Muscle of back (tissue), 13 donors: ENCODE measurements at places on chromosomes 2 and 18.

- DNase-seq: peak; percentile 87
Measured at GRCh38 chr18:58501066-58501896, 127.6 kb downstream of the ALPK2 start.

GRCh38 chr18:23493654-23494053 is 9.7 kb upstream of the RMC1 start:
- no peak for DNase-seq

GRCh38 chr18:40440088-40440487 is 1514.9 kb upstream of the PIK3C3 start:
- DNase-seq: no peak

DNA sequence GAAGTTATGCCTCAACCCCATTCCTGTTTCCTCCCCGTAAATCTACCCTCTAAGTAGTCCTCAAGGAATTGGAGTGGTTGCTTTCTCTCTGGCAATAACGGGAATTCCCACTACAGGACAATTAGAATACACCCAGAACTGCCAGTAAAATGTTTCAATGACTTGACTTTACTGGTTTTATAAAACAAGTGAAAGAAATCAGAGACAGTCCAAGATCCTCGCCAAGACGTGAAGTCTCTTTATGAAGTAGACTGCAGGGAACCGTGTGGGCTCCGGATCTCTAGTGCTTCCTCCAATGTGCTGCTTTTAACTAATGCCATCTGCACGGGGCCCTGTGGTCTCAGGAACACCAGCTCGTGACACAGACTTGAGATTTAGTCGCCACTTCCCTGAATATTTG is 101.4 kb downstream of the CPO start:
- no peak for DNase-seq

DNA sequence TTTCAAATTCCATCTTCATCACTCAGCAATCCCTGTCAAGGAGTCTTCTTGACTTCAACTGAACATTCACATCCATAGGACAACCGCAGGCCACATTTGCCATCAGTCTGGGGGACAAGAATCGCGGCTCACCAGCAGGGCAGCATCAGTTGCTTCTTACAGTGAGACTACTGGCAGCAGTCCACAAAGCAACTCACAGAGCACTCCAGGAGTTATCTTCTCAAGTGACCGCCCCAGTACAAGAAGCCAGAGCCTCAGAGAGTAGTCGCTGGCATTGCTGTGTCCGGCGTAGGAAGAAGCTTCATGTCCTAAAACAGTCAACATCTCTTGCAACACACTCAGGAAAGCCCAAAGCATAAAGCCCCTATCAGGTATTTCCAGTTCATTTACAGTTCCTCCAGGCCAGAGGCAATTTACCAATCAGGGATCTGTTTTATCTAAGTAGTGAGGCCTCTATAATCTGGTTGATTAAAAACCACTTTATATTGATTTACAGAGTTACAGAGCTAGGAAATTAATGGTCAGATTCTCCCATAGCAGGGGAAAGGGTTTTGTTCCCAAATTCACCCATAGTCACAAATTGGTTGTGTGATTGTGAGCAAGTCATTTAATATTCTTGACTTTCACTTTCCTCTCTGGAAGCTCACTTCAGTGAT is 177.3 kb downstream of the NBAS start:
- DNase-seq: no peak

DNA sequence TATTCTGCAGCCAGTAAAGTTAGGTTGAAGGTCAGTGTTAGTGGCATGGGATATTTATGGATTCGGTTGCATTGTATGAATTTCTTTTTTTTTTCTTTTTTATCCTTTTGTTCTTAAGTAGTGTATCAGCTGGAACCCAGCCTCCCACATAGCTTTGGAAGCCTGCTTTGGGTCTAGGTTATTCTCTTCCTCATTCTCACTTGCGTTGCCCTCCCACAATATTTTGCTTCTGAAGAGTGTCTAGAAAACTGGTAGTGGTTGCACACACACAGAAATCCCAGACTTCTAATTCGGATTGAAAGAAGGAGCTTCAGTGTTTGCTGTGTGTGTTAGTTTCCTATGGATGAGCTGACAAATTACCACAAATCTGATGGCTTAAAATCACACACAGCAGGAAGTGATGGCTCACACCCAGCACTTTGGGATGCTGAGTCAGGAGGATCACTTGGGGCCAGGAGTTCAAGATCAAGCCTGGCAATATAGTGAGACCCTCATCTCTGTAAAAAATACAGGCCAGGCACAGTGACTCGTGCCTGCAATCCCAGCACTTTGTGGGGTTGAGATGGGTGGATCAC is 104.8 kb downstream of the ARL4C start:
- no peak for DNase-seq

DNA sequence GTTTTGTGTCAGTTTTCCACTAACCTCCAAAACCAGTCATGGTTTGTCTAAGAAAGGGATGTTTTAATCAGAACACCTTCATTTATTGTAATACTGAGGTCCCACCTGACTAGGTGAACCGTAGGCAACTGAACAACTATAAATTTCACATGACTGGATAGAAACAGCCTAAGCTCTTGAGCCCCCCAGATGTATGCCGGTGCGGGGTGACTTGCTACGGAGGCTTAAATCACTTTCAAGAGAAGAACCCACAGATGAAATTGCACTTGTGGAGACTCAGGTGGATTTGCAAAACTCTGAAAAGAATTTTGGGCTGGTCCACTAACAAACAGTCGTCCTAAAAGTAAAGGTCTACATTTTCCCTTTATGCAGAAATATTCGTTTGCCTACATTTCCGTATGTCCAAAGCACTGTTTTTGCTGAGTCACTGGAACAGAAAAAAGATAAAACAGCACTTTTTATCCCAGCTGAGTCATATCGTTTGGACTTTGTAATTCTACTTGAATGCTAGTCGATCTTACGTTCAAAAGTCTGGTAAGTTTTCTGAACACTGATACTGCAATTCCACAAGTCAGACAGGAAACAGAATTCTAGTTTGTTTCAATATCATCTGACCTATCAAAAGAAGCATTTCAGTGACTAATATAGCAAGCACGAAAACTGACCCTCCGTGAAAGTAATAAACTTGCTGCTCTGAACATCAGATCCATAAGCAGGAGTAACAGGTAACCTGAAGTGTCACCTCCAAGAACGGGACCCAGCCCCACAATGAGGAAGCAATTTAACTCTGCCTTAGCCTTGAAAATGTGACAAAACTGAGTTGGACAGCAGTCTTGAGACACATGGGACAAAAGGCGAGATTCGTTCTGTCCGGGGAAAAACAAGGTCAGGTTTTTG is 18.1 kb downstream of the ZNF516 start:
- peak; percentile 79 for DNase-seq

- no peak for DNase-seq
Measured at GRCh38 chr18:74333091-74333490, 17.5 kb downstream of the C18orf63 start.

DNA sequence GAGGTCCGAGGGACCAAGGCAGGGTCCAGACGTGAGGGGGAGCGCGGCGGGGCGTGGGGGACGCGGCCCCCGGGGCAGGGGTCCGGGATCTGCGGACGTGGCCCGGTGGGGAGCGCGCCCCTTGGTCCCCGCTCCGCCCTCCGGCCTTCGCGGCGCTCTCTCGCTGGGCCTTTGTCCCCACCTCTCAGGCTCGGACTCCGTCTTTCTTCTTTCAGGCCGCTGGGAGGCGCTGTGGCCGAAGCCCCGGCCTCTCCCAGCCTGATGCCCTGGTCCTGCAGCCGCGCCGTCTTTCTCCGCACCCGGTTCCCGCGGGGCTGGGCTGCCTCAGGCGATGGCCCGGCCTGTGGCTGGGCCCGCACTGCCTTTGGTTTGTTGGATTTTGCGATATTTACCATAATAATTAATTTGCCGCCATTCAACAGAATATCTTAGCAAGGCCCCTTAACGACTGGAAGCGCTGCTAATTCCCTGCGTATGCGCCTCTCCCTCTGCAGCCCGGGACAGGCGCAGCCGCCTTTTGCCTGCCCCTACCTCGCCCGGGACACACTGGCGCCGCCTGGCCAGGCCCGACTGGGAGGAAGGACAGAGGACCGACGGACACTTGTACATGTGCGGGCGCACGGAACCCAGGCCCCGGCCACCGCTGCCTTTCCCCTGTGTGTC is 10.8 kb downstream of the SIX3 start:
- DNase-seq: peak; percentile 73

- DNase-seq: no peak
Measured at GRCh38 chr2:118044103-118044716, 30.3 kb upstream of the CCDC93 start.

- peak; percentile 89 for DNase-seq
Measured at GRCh38 chr18:5868218-5868854, 27.0 kb downstream of the TMEM200C start.

DNA sequence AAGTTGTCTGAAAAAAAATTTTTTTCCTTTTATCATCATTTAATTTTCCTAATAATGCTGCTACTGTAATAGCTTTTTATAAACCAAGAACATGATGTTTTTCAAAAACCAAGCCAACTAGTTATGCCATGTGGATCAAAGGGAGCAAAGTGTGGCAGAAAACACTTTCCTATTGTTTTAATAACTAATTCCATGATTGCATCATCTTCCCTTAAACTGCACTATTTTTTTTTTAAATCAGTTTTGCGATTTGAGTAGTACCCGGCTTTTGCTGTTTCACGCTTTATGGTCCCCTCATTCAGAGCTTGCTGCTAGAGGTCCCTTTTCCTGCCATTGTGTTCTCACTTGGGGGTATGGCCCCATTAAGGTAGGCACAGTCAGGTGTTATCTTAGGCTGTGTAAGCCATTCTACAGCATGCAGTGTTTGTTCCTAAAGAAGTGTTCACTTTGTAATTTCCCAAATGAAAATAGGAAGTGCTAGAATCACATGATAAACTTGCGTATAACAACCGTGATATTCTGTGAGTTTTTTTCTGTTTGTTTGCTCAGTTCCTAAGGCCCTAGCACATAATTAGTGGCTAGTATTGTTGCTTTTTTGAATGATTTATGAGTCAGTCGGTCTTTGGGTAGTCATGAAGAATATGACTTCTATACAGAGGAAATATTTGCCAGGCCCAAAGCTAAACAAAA is 225.8 kb downstream of the PTGR3 start:
- no peak for DNase-seq
